ENCODE measurements at places on chromosomes 2 and 18. TPM values are rescaled to one million over a fixed set of nuclear protein-coding genes. Genes with fewer than 3 reads are reported as not detected.
A peak's percentile ranks its signal among the peaks of the same experiment; 100 is the strongest.

GRCh38 chr2:129396980-129397599 lies 582.4 kb upstream of the RAB6C start:
- peak; percentile 56 for DNase-seq

- DNase-seq, result no peak
Measured at GRCh38 chr18:47794725-47795433, 135.6 kb downstream of the SMAD2 start.

GRCh38 chr2:43777306-43777926 lies 3.6 kb downstream of the DYNC2LI1 start:
- DNase-seq, result no peak

DNA sequence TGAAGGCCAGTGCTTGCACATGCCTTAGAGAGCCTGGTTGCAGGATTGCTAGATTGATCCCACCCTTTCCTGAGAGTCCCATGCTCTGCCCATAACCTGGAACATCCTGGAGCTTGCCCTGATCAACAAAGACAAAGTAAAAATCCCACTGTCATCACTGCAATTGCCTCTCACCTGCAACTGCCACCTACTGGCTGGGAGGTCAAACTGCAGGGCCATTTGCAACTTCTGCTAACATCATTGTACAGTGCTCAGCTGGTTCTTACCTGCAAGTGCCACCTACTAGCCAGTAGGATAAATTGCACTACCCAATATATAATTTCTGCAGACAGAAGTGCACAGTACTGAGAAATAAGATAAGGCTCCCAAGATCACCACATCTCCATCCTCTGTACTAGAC lies 947.5 kb downstream of the CPS1 start:
- DNase-seq, result no peak

GRCh38 chr2:238061315-238062202 lies 758 bp downstream of the SCLY start:
- DNase-seq, result no peak

DNA sequence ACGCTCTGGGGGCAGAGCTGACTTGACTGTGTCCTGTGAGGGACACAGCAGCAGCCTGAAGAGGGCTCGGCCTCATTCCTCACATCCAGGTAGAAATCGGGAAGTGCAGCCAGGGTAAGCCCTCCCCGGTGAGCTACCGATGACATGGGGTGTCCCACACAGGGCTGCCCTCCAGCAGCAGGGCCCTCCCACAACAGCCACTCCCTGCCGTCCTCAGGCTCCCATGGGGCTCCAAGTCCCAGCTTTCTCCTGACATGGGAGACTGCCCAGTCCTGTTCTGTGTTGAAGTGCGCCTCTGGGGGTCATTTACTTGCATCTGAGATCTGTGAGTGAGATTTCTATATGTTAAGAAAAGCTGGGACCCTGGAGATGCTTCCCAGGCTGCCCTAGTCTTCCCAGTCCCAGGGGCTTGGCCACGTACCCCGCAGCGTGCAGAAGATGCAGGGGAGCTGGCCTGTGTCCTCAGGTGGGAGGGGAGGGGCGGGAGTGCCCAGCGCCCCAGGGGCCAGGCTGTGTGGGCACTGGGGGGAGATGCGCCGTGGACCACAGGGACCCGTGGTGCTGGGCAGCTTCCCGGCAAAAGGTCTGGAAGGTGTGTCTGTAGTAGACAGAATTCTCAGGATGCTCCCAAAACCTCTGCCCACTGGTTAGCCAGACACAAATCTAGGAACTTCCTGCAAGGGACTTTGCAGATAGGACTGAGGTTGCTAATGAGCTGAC lies 87.9 kb downstream of the FAM168B start:
- DNase-seq, result no peak

- DNase-seq, result no peak
Measured at GRCh38 chr2:119338272-119338671, 28.4 kb downstream of the C2orf76 start.

DNA sequence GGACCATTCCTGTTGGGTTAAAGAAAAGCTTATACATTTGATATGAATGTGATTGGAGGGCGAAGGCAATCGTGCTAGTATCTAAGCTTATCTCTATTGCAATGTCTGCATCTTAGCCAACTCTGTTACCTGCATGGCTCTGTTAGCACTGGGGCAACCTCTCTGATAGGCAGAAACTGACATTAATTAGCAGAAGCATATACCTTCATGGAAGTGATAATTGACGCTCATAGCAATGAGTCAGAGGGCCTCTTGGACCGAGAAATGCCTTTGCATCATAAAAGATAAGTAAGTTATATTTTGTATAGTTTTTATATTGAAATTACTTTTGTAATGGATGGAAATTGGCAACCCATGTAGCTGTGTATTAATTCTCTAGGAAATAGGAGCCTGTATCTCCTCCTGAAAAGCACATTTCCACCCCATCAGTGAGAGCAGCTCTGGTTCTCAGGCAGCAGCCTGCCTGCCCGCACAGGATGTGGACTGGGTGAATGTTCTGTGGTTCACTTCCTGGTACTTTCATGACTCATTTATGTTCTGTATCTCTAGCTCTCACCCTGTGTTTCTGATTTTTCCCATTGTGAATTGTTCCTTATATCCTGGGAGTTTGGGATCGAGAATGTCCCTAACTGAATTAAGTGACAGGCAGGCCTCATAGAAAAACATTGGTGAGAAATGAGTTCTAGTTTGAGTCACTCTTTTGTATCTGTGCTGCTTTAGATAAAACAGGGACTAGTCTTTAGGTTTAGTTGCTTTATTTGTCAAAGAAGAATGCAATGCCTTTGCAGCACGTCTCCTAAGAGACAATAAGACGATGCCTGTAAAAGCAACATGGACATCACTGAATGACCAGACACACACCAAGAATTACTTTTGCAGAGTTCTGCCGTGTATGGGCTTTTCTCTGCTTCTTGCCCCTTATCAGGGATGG lies 344.9 kb downstream of the DCDC2C start:
- DNase-seq, result no peak

- no peak for DNase-seq
Measured at GRCh38 chr2:134852518-134852917, 14.1 kb downstream of the ACMSD start.

DNA sequence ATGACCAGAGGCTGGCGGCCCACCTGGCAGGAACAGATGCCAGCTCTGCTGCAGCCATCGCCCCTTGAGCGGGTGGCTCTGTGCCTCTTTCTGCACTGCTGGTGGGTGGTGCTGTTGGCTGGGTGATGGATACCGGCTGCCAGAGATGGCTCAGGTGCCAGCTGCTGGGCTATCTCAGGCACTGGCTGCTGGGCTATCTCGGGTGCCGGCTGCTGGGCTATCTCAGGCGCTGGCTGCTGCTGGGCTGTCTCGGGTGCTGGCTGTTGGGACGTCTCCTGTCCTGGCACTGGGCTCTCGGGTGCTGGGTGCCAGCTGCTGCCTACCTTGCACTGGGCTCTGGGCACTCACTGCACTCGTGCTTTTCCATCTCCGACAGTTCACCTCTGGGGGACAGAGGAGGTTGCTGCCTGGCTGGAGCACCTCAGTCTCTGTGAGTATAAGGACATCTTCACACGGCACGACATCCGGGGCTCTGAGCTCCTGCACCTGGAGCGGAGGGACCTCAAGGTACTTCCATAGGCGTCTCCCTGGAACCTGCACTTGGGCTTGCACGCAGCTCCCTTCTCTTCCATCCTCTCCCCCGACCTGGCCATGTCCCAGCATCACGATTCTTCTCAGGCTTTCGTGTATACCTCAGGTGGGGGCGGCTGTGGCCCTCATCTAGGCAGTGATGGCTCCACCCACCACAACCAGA lies 98.4 kb downstream of the USP40 start:
- DNase-seq, result no peak

DNA sequence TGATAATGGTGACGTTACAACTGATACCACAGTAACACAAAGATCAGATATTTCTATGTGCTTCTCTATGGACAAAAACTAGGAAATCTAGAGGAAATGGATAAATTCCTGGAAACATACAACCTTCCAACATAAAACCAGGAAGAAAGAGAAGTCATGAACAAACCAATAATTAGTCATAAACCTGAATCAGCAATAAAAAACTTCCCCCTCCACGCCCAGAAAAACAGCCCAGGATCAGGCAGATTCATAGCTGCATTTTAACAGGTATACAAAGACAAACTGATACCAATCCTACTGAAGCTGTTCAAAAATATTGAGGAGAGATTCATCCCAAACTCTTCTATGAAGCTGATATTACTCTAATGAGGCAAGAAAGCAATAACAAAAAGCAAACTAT lies 1535.2 kb upstream of the LRRTM1 start:
- DNase-seq, result no peak

- no peak for DNase-seq
Measured at GRCh38 chr2:189363559-189363958, 77.7 kb upstream of the WDR75 start.

DNA sequence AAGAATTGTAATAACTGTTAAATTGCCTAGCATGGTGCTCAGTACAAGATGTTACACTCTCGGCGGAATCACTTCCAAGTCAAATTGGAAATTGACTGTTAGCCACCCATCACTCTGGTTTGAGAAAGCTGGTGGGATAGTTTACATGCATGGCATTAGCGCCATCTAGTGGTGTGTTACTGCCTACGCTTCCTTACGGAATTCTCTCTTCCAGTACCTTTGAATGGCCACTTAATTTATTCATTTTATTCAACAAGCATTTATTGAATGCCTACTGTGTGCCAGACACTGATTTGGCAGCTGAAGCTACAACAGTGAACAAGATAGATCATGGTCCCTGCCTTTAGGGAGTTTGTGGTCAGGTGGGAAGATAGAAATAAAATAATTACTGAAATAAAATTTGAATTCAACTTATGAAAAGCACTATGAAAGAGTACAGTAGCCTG lies 171.2 kb downstream of the TMEM247 start:
- peak; percentile 77 for DNase-seq

DNA sequence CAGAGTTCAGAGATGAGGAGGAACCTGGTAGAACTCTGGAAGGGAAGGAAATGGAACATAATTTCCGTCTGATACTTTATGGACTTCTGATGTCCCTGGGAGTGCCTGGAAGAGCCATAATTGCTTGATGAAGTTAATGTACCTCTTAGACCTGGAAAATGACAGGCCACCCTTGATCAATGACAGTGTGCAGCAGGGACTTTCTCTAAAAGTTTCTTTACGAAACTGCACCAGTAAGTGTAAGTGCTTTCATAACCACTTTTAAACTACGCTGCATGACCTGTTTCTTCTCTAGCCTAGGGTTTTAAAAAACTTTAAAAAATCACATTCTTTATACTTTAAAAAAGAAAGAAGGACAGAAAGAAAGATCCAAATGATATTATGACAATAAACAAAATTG lies 164.5 kb downstream of the LPIN1 start:
- DNase-seq, result no peak

- peak; percentile 28 for DNase-seq
Measured at GRCh38 chr2:160407393-160408172, 86.0 kb downstream of the RBMS1 start.

DNA sequence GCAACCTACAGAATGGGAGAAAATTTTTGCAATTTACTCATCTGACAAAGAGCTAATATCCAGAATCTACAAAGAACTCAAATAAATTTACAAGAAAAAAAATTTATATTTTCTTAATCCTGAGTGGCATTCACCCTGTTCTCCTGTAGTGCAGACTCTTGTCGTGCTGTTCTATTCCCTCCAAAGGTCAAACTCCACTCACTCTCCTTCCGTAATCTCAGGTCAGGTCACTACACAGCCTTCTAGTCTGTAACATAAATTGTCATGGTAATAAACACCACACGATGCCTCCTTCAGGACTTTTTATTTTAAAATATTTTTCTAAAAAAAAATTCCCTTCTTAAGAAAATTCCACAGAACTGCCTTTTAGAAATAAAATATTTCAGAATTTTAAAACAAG lies 417.9 kb upstream of the GCFC2 start:
- peak; percentile 36 for DNase-seq

DNA sequence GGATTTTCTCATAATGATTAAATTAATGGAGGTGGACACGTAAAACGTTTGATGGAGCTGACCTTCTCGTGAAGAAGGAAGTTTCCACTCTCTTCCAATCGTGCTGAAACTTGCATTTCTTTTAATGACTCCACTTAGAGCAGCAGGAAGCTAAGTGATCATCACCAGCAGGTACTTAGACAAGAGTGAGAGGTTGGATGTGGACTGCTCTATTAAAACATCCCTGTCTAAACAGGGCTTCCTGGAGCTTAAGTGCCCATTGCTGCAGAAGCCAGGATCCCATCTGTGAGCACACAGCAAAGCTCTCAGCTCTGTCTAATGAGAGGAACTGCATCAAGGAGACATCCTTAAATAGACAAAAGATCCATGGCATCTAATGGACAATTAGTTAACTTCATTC lies 1539.5 kb upstream of the CELF4 start:
- DNase-seq, result no peak

- no peak for DNase-seq
Measured at GRCh38 chr2:10392951-10393639, 55.0 kb downstream of the ODC1 start.

GRCh38 chr18:9612215-9612830 lies 2.0 kb downstream of the PPP4R1 start:
- DNase-seq, result peak; percentile 35

DNA sequence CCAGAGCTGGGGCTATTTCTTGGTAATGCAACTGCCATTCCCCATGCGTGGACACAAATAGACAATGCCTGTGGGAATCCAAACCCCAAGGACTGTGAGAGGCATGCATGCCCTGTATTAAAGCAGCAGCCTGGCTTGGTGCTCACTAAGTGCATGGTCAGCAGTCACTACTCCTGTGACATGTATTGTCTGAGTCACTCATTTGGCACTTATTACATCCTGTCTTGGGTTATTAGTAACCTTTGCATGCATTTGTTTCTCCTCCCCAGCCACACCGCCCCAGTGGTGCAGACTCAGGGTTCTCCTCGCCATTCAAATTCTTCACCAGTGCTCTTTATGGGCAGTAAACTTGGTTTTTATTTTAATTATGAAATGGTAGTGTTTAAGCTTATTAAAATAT lies 30.2 kb downstream of the PRKCE start:
- peak; percentile 44 for DNase-seq

GRCh38 chr2:172208791-172209325 lies 106.2 kb upstream of the DLX2 start:
- no peak for DNase-seq

DNA sequence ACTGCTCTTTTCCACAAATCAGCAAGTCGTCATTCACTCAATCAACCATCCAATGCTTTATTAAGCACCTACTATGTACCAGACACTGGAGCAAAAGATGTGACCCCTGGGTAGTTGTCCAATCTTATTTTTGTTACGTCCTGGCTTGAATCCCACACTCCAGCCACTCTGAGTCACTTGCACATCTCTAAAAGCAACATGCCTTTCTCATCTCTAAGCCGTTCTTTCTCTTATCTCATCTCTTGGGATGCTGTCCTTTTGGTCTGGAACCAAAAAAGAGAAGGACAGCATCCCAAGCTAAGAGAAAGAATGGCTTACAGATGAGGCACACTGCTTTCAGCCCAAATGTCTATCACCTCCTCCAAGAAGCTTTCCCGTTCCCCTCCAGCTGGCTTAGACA lies 58.8 kb downstream of the RNF152 start:
- DNase-seq, result no peak

- DNase-seq, result peak; percentile 18
Measured at GRCh38 chr18:45449418-45450227, 165.7 kb upstream of the SLC14A2 start.

GRCh38 chr2:97676620-97677019 lies 7.1 kb downstream of the C2orf92 start:
- DNase-seq, result no peak

MTHFD2 gene
- total RNA-seq, result 26.2 TPM

UCN gene
- total RNA-seq, result 3.1 TPM

RAB6C gene
- total RNA-seq, result 0.23 TPM

FBLN7 gene
- total RNA-seq, result 2.9 TPM

OSR1 gene
- 4.9 TPM for total RNA-seq

WDR54 gene
- 38.1 TPM for total RNA-seq

FRZB gene
- 46.5 TPM for total RNA-seq

MOGAT1 gene
- 102 TPM for total RNA-seq

GATA6 gene
- total RNA-seq, result 94.2 TPM

LONRF2 gene
- total RNA-seq, result 11.2 TPM

All from mucosa of gallbladder (tissue), 1 donor.